ENCODE measurements at places on chromosomes 2 and 18. TPM values are rescaled to one million over a fixed set of nuclear protein-coding genes. Genes with fewer than 3 reads are reported as not detected.

The SLC19A3 gene
- 2.4 TPM for total RNA-seq

The DSEL gene
- 16.4 TPM for total RNA-seq

The SLC39A10 gene
- total RNA-seq: 23.5 TPM

The MYCN gene
- total RNA-seq: 0.88 TPM

The SCN2A gene
- total RNA-seq: 0.62 TPM

The CLIP4 gene
- 31.9 TPM for total RNA-seq

The UGT1A3 gene
- total RNA-seq: not detected

The NEB gene
- total RNA-seq: 1.8 TPM

The AQP12A gene
- not detected for total RNA-seq
